ENCODE measurements at places on chromosomes 12 and 14.

DNA sequence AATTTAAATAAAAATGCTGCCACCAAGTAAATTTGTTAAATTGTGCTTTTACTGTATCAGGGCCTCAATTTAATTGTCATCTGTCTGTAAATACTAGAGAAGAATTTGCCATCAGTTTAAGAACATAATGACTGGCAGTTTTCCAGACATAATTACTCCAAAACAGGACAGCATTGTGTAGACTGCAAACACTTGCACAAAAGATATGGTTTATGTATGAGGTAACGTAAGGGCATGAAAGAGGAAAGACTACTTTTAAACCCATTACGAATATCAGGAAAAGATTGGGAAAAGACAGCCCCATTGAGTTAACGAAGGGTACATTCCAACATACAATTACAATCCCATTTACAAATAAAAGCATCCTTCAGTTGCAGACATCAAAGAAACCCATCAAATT lies 59.8 kb upstream of the KRR1 start:
- no peak for DNase-seq

GRCh38 chr12:52253391-52254179 lies 20.5 kb downstream of the KRT7 start:
- no peak for DNase-seq

DNA sequence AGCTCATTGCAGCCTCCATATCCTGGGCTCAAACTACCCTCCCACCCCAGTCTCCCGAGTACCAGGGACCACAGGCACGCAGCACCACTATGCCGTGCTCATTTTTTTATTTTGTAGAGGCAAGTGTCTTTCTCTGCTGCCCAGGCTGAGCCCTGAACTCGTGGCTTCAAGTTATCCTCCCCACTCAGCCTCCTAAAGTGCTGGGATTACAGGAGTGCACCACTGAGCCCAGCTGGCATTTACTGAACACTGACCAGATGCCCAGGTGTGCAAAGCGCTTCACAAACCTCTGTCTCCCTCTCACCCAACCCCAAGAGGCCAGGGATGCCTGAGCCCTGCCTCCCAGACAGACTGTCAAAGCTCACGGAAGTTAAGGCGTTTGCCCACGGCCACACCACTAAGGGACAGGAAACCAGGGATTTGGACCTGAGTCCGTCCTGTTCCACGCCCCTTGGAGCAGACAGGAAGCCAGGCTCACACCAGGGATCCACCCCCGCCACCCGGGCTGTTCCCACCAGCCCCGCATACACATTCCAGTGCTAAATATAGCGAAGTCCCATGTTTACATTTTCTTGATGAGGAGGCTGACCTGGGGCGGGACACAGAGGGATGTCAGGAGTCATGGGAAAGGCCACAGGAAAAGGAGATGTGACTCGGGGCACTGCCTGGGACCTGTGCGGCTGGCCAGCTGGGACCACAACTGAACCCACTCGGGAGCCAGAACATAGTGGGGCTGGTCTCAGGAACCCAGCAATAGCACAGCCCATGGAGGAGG lies 51.2 kb downstream of the TESC start:
- no peak for DNase-seq

DNA sequence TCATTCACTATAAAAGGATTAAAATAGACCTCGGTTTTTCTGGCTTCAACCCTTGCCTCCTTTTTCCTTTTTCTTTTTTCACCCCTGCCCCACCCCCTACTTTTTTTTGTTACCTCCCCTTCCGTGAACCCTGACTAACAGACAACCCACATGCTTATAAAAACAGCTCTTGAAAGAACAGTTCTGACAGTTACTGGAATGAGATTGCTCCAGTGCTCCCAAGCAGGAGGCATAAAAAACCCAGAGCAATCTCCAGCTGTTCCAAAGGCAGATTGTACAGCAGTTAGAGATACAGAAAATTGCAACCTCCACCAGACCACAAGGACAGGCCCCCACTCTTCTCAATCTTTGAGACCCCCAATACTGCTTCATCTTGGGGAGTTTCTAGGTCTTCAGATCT lies 29.9 kb upstream of the TMEM260 start:
- DNase-seq = no peak

DNA sequence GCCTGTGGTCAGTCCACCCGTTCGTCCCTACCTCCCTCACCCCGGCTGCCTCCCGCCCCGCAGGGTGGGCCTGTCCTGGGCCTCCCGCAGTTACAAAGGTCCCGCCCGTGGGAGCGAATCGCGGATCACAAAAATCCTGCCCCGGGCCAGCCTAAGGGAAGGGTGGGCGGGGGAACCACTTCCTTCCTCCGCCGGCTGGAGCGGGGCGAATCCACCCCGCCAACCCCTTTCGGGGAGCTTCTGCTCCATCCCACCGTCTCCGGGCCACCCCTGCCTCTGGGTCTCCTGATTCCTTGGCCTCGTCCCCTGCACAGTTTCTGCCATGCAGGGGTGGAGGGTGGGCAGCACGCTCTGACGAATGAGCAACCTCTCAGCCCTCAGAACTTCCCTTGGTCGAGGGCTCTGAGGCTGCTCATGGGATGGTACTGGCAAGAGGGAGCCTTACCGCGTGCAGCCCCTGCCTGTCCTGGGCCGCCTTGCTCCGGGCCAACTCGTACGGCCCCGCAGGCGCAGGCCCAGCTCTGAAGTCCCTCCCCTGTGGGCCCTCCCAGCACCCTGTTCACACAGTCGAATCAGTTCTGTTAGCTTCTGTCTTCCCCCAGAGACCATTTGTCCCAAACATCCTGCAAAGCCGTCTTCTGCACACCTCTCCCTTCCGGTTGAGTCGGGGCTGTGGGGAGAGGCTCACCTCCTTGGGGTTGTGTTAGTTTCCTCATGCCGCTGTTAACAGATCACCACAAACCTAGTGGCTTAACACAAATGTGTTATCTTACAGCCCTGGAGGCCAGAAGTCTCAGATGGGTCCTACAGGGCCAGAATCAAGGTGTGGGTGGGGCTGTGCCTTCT lies 589 bp upstream of the HVCN1 start:
- no peak for DNase-seq

DNA sequence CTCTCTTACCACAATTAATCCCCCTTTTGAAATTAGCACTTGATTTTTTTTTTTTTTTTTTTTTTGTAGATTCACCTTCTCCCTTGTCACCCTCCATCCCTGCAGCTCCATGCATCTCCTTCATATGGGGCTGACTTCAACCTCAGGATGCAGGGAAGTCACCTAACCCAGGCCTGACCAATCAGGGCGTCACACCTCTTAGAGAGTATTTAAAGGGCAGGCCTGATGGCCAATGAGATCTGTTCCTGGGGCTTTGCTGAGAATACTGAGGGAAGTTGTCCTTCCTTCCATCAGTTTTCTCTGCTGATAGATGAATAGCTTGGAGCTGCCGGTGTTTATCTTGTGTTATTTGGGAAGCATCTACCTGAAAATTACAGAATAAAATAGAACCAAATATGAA lies 1104.7 kb upstream of the TMEM132C start:
- no peak for DNase-seq

DNA sequence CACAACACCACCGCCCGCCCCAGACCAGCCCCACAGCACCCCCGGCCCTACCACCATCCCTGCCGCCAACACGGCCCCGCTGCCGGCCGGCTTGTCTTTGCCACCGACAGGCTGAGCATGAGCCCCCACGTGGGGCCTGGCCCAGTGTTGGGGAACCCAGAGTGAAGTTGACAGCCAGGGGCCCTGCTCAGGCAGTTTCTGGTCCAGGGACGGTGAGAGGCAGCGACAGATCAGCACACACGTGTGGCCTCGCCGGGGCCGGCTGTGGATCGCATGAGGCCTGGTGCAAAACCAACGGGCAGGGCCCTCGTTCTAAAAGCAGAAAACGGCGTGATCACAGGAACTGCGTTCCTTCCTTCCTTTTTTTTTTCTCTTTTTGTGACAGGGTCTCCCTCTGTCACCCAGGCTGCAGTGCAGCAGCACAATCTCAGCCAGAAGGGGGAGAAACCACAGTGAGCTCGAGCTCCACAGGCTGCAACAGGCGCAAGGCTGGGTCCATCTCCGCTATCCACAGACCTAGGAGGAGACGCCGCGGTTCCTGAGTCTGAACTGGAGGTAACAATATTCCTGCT lies 50.5 kb upstream of the FBRSL1 start:
- no peak for DNase-seq

GRCh38 chr14:100219126-100219785 lies 19.7 kb upstream of the YY1 start:
- no peak for DNase-seq

DNA sequence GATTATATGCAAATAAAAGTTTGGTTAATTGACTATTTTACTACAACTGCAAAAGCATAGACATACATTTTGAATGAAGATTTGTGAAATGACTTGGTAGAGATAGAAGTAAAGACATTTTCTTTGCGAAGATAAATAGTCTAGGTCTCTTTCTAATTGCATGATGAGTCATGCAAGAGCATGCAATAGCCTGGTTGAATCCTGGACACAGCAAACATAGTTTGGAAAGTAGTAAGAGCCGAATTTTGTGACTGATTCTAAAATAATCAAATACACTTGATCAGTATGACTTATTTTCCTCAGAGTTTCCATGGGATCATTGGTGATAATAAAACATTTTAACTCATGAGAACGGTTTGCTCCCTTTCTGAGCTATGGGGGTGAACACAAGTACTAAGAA lies 27.7 kb upstream of the CAND1 start:
- DNase-seq = no peak

DNA sequence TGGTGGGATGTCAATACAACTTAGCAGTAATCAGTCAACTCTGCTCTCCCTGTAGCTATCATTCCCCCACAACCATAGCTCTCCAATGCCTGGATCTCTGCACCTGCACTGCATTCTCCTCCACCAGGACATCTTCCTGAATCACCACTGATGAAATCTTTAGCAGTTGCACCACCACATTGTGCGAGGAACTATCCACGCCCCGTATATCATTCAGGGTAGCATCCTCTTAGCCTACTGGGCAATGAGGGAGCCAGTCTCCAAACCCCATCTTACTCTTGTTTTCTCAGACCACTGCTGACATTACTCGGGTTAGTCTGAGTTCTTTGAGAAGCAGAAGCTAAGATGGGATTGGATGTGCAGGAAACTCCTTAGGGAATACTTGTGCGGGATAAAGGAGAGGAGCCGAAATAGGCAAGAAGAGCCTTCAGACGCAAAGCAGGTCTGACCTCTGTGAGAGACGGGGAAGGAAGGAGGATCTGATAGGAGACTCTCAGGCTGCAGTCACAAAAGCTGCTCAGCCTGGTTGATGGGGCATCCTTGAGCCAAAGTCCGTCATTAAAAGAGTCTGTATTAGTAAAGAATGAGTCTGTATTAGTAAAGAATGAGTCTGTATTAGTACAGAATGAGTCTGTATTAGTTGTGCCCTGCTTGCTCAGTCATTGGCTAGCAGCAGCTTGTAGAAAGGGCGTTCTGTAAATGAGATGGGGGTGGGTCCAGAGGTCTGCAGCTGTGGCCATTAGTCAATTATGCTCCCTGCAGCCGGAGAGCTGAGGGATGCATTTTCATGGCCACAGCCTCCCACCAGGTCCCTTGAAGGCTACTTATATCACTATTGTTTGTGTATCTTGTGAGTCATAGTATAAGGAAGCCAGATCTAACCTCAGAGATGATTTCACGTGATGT lies 49.6 kb upstream of the RASSF3 start:
- DNase-seq = no peak

GRCh38 chr12:14960548-14961465 lies 594 bp downstream of the ARHGDIB start:
- no peak for DNase-seq

DNA sequence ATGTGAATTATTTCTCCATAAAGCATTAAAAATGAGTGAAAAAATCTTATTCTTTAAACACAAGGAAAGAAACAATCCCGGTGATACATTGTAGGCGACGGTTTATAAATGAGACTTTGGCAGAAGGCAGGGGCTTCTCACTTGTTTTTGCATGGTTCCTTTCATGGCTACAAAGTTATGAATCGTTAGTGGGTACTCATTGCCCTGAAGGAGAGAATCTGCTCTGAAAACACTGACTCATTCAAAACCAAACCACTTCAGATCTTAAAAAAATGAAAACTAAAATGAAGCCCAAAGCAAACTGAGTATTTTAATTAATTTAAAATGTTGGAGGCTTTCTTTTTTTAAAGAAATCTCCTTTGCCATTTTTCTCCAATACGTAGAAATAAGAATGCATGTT lies 41.4 kb upstream of the AMIGO2 start:
- DNase-seq = no peak

- DNase-seq = no peak
Observed at GRCh38 chr12:94534774-94535509, 75.3 kb upstream of the CEP83 start.

All from spinal cord (tissue), 10 donors.